ENCODE measurements at places on chromosomes 2 and 18. TPM values are rescaled to one million over a fixed set of nuclear protein-coding genes. Genes with fewer than 3 reads are reported as not detected.

The INPP4A gene
- 33.7 TPM for total RNA-seq

The ANKRD36C gene
- total RNA-seq = 3.9 TPM

The GPBAR1 gene
- 9.5 TPM for total RNA-seq

The MAP3K20 gene
- 54.2 TPM for total RNA-seq

The SLC11A1 gene
- 83.6 TPM for total RNA-seq

The DQX1 gene
- not detected for total RNA-seq

The SLC35F6 gene
- 55.8 TPM for total RNA-seq

The PLGLB2 gene
- 0.18 TPM for total RNA-seq

The MOGAT1 gene
- total RNA-seq = not detected

All from adrenal gland (tissue), 19 donors.